ENCODE measurements at places on chromosomes 7 and 10. TPM values are rescaled to one million over a fixed set of nuclear protein-coding genes. Genes with fewer than 3 reads are reported as not detected.

DNA sequence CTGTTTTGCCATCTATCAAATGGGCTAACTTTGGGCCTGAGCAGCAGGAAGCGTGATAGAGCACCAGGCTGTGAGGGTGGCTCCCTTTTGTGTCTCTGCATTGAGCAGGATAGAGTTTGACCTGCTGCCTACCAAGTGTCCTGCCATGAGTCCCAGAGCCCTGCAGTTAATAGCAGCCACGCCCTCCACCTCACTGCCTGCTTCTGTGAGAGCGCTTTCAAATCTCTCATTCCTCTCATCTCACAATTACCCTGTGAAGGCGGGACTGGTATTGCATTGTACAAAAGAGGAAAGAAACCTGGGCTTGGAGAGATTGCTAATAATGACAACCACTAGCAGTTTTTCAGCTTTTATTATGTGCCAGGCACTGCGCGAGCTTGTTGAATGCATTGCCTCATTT is 39.9 kb downstream of the UNC5B start:
- no peak for DNase-seq

GRCh38 chr10:44362866-44363711 is 21.8 kb downstream of the CXCL12 start:
- DNase-seq = peak; percentile 75

DNA sequence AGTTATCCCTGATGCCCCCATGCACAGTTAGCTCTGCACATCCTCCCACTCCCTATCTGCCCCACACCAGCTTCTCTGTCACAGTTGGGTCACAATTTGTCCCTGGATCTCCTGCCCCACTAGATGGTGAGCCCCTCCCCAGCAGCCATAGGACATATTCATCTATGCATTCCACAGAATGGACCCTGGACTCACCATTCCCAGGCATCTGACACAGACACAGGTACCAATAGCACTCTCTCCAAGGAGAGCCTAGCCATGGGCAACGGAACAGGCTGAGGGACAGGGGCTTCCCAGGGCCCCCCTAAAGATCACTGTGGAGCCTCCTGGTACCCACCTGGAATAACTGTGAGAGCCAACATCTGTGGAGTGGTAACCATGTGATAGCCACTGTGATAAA is 34.7 kb upstream of the EEPD1 start:
- DNase-seq = no peak

- DNase-seq = no peak
These were observed 33.5 kb downstream of the BTAF1 start for GRCh38 chr10:91957091-91957490.

- DNase-seq = no peak
These were observed 115.0 kb downstream of the PTPRN2 start for GRCh38 chr7:158472596-158472995.

DNA sequence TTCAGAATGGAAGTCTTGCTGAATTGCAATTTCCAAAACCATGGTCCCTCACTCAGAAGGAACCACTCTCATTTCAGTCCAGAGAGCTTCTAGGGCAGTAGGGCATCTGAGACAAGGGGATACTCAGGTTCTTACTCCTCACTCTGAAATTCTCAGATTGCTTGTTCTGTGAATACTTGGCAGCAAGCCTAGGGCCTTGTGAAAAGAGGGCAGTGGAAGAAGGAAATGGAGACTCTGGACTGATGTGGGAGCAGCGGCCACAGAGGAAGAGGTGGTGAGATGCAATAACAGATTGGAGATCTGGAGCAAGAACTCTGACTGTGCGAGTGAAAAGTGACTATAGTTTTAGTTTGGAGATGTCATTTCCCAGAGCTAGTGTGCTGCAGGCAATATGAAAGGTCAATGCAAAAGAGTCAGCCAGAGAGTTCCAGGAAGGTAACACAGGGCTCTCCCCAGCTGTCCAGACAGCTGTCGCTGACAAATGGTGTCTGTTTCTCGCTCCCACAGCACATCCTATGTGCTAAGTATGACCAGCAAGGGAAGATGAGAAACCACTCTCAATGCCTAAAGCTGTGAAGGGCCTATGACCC is 291.6 kb upstream of the KIAA1217 start:
- no peak for DNase-seq

DNA sequence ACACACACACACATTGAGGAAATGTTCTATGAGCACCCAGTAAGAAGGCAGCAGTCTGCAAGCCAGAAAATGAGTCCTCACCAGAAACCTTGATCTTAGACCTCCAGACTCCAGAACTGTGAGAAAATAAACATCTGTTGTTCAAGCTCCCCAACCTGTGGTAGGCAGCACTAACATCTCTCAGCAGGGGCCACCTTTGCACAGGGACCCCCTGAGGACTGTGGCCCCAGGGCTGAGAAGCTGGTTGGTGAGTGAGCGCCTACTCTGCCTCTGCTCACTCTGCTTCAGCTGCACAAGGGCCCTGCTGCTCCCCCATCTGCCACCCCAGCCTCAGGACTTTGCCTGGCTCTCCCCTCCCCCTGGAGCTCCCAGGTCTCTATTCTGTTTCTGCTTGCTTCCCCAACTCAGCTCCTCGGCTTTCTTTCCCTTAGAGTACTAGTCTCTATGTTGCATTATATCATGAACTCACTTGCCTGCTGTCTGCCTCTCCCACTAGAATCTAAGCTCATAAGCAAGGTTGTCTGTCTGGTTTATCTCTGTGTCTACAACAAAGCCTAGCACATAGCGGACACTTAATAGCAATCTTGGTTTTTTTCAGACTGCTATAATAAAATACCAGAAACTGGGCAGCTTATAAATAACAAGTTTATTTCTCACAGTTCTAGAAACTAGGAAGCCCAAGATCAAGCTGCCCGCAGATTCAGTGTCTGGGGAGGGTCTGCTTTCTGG is 40.4 kb upstream of the PRLHR start:
- DNase-seq = peak; percentile 43

DNA sequence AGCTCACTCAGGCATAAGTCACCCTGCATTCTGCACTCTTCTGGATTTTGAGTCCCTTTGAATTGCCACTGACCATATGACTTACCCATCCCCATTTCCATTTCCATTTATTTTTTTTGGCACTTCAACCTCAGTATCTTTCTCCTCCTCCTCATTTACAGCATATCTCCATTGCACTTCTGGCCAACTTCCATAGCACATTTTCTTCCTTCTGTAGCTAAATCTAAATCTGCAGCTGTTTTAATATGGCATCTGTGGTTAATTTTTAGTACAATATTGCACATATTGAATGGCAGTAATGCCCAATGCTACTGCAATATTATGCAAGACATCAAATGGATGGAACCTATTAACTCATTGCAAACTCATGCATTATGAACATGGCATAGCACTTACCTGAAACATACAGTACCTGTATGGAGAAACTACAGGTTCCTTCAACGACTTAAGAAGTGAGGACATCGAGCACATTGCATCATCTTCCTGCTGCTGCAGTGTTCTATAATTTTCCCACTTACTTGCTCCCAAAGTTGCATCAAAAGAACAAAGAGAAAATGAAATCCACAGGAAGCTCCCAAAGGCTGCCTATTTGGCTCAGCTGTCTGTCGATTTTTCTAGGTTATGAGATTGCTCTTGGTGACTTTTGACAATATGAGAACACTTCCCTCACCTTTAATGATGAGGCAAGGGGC is 55.7 kb downstream of the LRRTM3 start:
- DNase-seq = no peak

DNA sequence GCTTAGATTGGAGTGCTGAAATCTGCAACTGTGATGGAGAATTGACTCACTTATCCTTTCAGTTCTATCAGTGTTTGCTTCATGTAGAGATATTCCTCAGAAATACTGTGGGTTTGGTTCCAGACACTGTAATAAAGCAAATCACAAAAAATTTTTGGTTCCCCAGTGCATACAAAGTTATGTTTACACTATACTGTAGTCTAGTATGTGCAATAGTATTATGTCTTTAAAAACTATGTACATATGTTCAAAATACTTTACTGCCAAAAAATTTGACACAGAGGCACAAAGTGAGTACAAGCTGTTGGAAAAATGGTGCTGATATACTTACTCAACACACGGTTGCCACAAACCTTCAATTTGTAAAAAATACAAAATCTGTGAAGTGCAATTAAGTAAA is 112.5 kb downstream of the EPC1 start:
- DNase-seq = no peak

DNA sequence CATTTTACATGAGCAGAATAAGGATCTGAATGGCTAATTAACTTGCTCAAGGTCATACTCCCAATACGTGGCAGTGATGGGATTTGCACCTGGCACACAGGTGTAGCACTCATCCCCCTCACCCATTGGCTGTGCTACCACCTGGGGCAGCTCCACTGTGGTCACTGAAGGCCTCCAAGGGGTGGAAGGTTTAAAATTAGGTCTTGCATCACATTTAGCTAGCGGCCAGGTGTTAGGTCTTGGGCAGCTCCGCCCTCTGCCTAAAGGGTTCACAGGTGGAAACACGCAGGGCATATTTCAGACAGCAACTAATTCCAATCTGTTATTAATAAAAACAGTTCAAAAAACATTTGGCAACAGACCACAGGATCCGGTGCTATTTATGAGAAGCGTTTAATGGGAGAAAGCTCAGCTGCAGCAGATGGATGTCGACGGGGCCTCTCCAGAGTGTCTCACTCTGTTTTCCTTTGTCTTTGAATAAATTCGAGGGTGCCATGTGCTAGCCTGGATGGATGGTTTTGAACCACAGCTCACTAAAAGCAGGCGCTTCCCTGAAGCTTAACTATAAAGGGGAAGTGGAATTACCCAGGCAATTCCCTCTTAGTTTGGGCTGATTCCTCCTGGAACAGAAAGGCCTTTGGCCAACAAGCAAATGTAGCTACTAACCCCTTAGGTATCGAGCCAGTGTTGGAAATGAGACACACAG is 1017.6 kb downstream of the TYW1 start:
- DNase-seq = no peak

DNA sequence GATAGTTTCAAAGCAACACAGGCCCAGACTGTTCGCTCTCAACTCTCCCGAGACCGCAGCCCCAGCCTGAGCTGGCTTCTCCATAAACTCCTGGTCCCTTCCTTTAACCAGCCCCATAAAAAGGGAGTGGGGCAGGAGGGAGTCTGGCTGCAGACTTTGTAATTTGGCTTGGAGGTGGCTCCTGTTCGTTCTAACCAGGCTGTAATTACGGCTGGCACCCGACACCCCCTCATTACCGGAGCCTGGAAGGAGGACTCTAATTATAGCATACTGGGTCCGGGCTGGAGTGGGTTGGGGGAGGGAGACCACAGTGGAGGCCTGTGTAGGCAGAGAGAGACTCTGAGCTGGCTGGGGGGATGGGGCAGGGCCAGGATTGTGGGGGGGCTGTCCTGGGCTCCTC is 49.7 kb downstream of the UNC5B start:
- no peak for DNase-seq

DNA sequence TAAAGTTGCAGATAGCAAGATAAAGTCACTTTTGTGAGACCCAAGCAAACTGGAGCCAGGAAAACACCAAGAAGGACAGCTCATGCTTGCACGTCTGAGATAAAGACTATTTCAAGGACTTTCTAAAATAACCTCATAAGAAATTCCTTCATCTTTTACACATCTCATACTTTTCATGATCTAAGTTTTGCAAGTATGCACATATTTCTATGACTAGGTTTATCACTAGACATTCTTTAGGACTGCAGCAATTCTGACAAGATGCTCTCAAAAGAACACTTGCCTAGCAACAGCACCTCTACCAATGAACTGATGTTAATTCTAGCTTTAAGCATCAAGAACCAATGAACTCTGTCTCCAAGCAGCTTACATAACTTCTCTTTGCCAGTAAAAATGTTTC is 457.6 kb downstream of the SEMA3D start:
- DNase-seq = no peak

GRCh38 chr10:71270301-71271220 is 48.5 kb upstream of the SLC29A3 start:
- DNase-seq = peak; percentile 89

DNA sequence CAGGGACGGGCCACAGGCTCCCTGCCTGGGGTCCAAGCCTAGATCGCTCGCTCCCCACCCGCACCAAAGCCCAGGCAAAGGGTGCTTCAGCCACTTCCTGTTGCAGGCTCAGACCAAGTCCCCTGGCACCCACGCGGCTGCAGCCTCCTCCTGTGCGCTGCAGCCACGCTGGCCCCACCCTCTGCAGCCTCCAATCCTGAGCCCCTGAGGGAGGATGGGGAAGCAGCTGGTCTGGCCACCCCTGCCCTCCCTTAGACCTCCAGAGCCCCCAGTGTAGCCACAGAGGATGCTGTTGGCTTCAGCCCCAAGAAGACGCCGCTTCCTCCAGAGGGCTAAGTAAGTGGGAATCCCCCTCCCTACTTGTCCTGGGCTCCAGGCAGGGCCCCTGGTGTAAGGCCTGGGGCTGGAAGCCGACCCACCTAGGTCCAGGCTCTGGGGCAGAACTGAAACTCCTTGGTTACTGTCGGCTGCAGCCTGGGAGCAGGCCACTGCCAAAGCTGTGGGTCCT is 9.4 kb downstream of the LIMK1 start:
- DNase-seq = peak; percentile 72

GRCh38 chr7:156219307-156220077 is 407.2 kb upstream of the SHH start:
- no peak for DNase-seq

GRCh38 chr10:49600781-49601400 is 9.2 kb upstream of the SLC18A3 start:
- DNase-seq = peak; percentile 11

- DNase-seq = no peak
These were observed 420.5 kb upstream of the FOXK1 start for GRCh38 chr7:4261601-4261960.

GRCh38 chr10:113178771-113179170 is 228.7 kb downstream of the TCF7L2 start:
- peak; percentile 44 for DNase-seq

GRCh38 chr7:66357087-66357486 is 152.0 kb downstream of the TPST1 start:
- DNase-seq = no peak

DNA sequence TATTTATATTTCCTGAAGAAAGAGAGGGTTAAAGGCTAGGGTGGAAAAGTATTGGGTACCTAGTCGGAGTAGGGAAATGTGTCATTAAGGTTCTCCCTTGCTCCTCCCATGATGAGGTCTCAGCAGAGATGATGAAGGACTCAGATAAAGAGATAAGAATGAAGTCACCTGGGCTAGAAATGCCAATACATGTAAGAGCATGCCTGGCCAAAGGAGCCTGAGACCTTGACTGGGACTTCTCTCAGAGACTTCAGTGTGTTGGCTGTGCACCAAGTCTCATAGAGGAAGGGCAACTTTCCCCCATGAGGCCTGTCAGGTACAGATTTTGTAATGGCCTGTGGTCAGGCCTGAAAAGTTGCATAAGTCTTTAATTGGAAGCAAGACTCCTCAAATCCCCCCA is 361.0 kb upstream of the CDC14C start:
- DNase-seq = no peak

GRCh38 chr7:138842111-138842510 is 44.1 kb upstream of the ATP6V0A4 start:
- peak; percentile 59 for DNase-seq

- peak; percentile 11 for DNase-seq
These were observed 511.2 kb downstream of the TCERG1L start for GRCh38 chr10:130800281-130800680.

ACHE gene
- 19.2 TPM for total RNA-seq

DIP2C gene
- total RNA-seq = 7.2 TPM

PRSS2 gene
- total RNA-seq = 0.97 TPM

GPC2 gene
- 39.1 TPM for total RNA-seq

AKR1C1 gene
- total RNA-seq = 1.7 TPM

PFKFB3 gene
- 20.1 TPM for total RNA-seq

LRRC18 gene
- not detected for total RNA-seq

WIPF3 gene
- 2.5 TPM for total RNA-seq

CAMK2B gene
- total RNA-seq = not detected

INA gene
- total RNA-seq = 25.0 TPM

PAPSS2 gene
- 25.8 TPM for total RNA-seq

PDE6C gene
- total RNA-seq = not detected

LIPN gene
- not detected for total RNA-seq

DENND2A gene
- 11.9 TPM for total RNA-seq

C7orf57 gene
- total RNA-seq = 0.85 TPM

HMX3 gene
- total RNA-seq = not detected
